Fibroblast of gingiva (primary cell): ENCODE measurements at places on chromosomes 5 and 9.

- no peak for DNase-seq
These were observed 252.0 kb downstream of the RASEF start for GRCh38 chr9:82810915-82811314.

GRCh38 chr9:125635888-125636287 lies 71.1 kb downstream of the MAPKAP1 start:
- no peak for DNase-seq

- DNase-seq = no peak
These were observed 4.3 kb upstream of the ZNF510 start for GRCh38 chr9:96782235-96782634.

GRCh38 chr9:76181020-76181641 lies 213.1 kb downstream of the RFK start:
- DNase-seq = no peak

- DNase-seq = no peak
These were observed 144.5 kb upstream of the SEMA6A start for GRCh38 chr5:116719106-116719505.

DNA sequence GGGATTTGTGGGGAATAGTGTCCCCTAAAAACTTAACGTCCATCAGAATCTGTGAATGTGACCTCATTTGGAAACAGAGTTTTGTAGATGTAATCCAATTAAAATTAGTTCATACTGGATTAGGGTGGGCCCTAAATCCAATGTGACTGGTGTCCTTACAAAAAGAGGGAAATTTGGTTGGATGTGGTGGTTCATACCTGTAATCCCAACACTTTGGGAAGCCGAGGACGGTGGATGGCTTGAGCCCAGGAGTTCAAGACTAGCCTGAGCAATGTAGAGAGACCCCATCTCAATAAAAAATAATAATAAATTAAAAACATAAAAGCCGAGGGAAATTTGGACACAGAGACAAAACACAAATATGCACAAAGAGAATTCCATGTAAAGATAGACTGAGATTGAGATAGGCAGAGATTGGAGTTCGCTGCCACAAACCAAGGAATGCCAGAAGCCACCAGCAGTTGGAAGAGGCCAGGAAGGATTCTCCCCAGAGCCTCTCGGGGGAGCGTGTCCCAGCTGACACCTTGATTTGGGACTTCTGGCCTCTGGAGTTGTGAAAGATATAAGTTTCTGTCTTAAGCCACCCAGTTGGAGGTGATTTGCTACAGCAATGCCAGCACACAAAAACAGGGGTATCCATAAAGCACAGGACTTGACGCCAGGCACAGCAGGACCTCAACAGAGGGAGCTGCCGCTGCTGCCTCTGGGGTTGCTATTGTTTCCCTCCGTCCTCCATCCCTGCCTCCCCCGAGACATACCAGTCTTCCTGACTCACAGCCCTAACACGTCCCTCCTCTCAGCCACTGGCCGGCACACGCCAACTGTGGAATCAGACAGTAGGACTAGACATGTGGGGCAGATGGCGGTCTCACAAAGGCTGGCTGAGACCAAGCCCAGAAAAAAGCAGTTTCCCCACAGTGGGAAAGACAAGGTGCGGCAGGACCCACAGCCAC lies 73.8 kb upstream of the IL17B start:
- DNase-seq = peak; percentile 83

DNA sequence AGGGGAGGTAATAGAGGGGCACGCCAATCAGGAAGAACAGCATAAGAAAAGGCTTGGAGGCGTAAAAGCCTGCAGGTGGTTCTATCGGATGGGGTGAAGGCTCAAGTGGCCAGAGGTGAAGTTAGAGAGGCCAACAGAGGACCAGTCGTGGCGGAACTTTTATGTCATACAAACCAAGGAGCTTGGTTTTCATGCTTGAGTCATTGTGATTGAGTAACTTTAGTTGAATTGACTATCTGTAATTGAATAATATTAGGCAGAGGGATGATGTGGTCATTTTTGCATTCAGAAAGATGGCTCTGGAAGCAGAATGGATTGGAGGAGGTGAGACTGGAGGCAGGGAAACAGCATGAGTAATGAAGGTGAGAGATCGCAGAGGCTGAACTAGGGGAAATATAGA lies 7.2 kb upstream of the SPINK4 start:
- DNase-seq = no peak

DNA sequence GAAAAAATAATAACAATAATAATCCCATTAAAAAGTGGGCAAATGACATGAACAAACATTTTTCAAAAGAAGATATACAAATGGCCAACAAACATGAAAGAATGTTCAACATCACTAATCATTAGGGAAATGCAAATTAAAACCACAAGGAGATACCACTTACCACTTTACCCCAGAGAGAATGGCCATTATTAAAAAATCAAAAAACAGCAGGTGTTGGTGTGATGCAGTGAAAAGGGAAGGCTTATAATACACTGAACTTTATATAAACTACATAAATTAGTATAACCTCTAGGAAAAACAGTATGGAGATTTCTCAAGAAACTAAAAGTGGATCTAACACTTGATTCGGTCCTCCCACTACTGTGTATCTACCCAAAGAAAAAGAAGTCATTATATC lies 81.9 kb downstream of the DROSHA start:
- DNase-seq = no peak

DNA sequence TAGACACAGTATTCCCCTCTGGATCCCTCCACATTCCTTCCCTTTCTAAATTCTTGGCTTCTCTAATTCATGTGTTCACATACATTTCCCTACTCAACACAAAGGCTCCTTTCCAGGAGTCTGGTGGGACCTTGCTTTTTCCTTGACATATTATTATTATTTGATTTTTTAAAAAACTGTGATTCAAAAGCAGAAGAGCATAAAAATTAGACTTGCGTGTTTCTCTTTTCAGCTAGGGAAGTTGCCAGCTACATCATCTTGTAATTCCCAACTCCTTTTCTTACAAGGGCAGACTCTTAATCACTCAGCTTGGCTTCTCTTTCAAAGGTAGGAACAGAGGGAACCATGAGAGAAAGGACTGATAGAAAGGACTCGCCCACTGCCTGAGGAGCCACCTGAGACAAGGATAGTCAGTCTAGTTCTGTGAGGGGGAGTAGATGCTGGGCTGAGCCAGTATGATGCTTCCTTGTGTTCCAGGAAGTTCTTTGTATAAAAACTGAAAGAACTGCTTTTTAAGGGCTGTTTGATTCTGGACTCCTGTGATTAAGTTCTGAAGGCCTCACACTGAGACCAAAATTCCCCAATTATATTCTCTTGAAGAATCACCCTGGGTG lies 51.0 kb upstream of the DPYSL3 start:
- DNase-seq = no peak

GRCh38 chr5:72860499-72860898 lies 44.0 kb downstream of the TNPO1 start:
- DNase-seq = peak; percentile 64

GRCh38 chr5:51373880-51374523 lies 9.2 kb upstream of the ISL1 start:
- DNase-seq = no peak

- DNase-seq = no peak
These were observed 11.9 kb downstream of the PDE6A start for GRCh38 chr5:149932445-149933350.

- peak; percentile 42 for DNase-seq
These were observed 3.8 kb downstream of the RHOBTB3 start for GRCh38 chr5:95734906-95735305.

DNA sequence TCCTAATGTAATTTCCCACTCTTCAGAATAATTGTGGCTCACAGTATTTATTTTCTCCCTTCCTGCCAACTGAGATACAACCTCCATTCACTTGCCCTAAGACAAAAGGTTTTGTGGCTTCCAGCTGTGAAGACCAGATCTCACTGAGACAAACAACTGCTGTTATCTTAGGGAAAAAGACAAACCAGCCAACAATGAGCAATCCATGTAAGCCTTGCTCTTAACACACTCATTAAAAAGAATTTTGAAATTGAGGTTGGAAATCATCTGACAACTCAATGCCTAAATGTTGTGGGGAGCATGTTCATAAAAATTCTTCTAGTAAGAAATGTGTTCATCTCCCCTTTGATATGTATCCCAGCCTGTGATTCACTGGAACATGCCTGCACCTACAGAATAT lies 132.9 kb downstream of the ADAMTSL1 start:
- no peak for DNase-seq

DNA sequence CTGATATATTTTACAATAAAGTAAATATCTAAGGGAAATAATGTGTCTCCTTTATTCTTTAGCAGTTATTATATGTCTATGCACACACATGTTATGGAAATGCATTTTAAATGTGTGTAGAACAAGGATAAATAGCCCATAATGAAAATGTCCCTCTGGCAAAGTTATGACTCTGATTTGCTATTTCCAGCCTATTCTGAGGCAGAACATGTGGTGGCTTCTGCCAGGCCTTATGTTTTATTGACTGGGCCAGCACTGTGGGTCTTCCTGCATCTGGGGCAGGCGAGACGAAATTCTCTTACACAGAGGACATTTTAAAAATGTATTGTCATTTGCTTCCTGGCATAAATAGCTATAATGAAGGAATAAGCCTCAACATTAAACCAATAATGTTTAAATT lies 52.8 kb downstream of the S1PR3 start:
- no peak for DNase-seq

DNA sequence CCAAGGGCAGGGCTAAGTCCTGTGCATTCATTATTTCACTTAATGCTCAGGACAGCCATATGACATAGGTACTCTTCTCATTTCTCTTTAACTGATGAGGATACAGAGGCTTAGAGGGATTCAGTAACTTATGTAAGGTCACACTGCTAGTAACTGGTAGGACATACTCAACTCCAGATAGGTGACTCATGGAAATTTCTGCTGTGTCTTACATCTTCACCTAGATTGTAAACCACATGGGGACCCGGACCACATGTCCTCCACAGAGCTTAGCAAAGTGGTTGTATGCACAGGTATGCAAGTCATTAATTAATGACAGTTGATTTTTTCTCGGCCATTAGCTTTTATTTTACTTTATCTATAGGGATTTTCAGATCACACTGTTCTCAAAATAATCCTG lies 29.3 kb downstream of the SLC1A1 start:
- DNase-seq = no peak

- peak; percentile 89 for DNase-seq
These were observed 31.3 kb downstream of the IRF1 start for GRCh38 chr5:132459031-132459982.

GRCh38 chr5:112779531-112779930 lies 41.8 kb downstream of the APC start:
- peak; percentile 92 for DNase-seq

DNA sequence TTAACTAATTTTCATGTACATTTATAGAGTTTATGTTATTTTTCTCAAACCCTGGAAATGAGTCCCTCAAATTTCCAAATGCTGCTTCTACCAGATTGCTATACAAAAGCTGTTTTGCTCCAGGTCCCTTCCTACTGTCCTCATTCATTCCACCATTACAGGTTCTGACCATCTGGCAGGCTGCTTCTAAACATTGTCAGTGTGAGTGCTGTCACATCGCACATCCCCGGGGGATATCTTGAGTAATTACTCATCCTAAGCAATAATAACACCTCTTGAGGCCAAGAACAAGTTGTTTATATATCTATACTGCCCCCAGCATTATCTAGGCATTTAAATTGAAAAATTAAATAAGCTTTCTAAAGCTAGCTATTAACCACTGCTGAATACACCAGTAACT lies 1675.3 kb upstream of the CDH6 start:
- DNase-seq = no peak

DNA sequence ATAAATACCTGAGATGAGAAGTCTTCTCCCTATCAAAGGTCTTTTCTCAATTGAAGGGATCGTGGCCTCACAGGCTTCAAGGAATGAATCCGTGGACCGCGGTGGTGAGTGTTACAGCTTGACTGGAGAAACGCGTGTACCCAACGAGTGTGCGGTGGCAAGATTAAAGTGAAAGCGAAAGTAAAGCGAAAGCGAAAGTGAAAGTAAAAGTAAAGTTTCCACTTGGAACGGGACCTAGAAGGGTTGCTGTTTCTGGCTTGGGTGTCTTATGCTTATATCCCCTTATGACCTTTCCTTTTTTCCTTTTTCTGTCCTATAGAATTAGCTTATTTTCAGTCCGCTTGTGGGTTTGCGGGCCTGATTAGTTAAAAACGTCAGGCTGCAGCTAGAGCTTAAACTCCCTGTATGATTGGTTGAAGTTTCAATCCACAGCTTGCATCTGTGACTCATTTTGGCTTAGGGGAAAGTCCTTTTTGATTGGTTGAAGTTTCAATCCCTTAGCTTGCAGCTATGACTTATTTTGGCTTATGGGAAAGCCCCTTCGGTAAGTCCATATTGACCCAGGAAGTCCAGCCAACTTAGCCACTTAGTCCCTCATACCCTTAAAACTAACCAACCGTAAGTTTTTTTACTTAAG lies 924.3 kb upstream of the CDH10 start:
- DNase-seq = no peak

DNA sequence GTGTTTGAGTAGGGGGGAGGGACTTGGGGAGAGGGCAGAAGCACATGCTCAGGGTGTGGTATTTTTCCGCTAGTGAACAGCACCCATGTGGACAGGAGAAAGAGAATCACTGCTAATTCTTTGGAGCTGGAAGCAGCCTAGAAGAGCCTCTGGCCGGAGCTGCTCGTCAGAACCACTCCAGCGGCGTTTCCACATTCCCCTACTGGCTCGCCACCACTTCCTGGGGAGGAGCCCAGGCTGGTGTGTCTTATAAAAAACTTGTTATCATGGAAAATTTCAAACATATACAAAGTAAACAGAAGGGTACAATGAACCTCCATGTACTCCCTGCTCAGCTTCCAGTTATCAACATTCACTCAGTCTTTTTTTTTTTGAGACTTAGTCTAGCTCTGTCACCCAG lies 26.7 kb downstream of the LHX2 start:
- no peak for DNase-seq

DNA sequence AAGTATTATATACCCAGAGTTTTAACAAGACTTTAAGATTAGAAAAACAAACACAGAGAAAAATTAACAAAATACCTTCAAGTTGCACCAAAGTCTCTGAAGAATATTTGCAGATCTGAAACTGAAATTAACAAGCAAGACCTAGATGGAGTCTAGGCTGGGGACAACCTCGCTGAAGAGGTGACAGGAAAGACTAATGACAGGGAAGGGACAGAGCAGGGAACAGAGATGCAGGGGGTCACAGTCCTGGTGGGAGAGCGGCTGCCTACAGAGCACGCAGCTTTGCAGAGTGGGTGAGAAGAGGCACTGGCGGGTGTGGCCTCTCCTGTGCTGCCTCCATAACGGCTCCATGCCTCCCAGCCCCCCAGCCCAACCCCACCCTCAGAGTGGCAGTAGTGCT lies 13.5 kb downstream of the RETREG1 start:
- DNase-seq = no peak

GRCh38 chr5:173655196-173655797 lies 38.8 kb upstream of the BOD1 start:
- no peak for DNase-seq

GRCh38 chr5:89458332-89458656 lies 575.3 kb upstream of the MEF2C start:
- DNase-seq = no peak

GRCh38 chr9:100498592-100498991 lies 25.6 kb downstream of the TMEFF1 start:
- DNase-seq = no peak

GRCh38 chr5:170532935-170533334 lies 29.1 kb downstream of the KCNIP1 start:
- DNase-seq = no peak

- DNase-seq = no peak
These were observed 11.7 kb upstream of the DENND1A start for GRCh38 chr9:123941524-123942070.
